Testis (tissue), 5 donors: ENCODE measurements at places on chromosomes 7 and 10. TPM values are rescaled to one million over a fixed set of nuclear protein-coding genes. Genes with fewer than 3 reads are reported as not detected.

PAPOLB gene
- 29.1 TPM for total RNA-seq

GRCh38 chr7:50274361-50274760 is 30.2 kb upstream of the IKZF1 start:
- DNase-seq, result no peak

DENND2A gene
- 5.5 TPM for total RNA-seq

- DNase-seq, result no peak
These were observed 74.2 kb downstream of the WAPL start for GRCh38 chr10:86447432-86447831.

GRCh38 chr10:89532476-89532875 is 2.9 kb downstream of the SLC16A12 start:
- no peak for DNase-seq

HABP2 gene
- total RNA-seq, result 0.37 TPM

- no peak for DNase-seq
These were observed 146.8 kb downstream of the CYP26A1 start for GRCh38 chr10:93220296-93221170.

GRCh38 chr10:89870936-89871335 is 169.5 kb downstream of the KIF20B start:
- no peak for DNase-seq

DNA sequence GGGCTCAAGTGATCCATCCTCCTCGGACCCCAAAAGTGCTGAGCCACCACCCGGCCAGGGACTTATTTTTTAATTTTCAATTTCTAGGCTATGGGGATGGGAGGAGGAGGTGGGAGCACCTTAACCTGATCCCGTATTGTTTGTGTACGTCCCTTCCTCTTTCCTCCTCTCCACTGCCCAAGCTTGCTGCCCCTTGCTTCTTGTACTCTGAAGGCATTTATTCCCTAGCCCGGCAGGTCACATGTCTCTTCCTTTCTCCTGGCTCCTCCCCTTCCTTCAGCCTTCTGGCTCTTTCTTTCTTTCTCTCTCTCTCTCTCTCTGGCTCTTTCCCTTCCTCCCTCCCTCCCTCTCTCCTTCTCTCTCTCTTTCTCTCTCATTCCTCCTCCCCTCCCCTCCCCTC is 56.0 kb downstream of the COL26A1 start:
- DNase-seq, result no peak
